Pons (tissue), 1 donor: ENCODE measurements at places on chromosomes 12 and 14.

DNA sequence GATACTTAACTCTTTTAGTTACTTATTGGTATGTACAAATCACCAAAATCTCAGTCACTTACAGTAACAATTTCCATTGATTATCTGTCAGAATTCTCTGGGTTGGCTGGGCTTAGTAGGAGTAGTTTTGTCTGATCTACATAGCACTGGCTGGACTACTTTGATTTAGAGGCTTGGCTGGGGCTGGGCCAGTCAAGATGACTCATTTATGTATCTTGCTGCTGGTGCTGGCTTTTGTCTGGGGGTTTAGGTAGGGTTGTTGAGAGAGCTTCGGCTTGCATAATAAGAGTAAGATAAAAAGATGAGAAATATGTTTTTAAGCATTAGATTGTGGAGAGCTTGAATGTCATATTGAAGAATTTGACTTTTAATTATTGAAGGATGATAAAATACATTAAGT lies 1093.7 kb downstream of the SLC6A15 start:
- no peak for DNase-seq

- no peak for DNase-seq
These were observed 38.0 kb downstream of the CLMN start for GRCh38 chr14:95281560-95282176.

- no peak for DNase-seq
These were observed 15.1 kb downstream of the AVIL start for GRCh38 chr12:57803319-57803893.

DNA sequence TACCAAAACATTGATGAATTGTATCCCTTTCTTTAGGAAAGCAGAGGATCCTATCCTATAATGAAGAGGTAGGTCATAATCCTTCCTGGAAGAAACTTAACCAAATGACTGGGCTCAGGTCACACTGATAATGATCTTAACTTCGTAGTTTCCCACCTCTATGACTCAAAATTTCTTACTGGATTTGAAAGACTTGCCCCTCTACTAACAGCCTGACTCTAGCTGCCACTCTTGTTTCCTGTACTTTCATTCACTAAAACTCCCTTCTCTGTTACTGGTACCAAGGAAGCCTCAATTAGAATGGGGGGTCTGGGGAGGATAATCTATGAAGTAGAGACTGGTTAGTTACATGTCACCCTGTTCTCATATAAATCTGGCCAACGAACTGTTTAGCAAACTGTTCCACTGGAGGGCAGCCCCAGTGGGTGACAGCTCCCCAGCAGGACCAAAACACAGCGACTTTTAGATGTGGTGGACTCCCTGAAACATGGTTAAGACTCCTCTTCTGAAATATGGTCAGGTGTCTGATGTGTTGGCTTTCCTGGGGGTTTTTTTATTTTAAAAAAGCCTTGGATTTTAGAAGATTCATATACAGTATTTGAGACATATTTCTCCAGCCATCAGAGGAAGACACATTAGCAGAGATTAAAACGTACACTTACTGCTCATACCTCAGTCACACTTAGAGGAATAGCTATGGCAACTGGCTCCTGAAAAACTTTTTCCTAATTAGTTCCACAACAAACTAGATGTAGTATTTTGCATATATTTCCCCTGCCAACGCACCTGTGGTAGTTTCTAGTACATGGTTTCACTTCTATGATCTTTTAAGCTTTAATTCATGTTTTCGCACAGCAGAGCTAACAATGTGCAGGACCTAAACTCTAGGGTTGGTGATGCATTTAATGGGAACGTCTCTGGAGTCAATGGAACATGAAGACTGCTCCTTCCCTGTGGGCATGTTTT lies 72.3 kb downstream of the ACADS start:
- no peak for DNase-seq

DNA sequence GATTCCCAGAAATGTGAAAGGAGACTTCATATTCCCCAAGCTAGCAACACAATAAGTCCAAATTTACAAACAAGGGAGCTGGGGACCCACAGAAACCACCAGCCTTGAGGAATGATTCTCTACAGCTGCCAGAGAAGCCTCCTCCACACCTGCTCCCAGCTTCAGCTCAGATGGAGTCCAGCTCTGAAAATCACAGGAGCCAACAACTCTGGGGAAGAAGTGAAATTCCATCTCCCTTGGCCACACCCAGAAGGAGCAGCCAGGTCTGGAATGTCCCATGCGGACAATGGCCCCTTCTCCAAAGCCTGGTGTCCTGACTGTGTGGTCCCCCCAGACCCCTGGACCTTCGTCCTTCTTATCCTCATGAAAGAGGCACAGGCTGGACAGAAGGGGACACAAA lies 45.4 kb downstream of the SYNE3 start:
- DNase-seq = no peak

GRCh38 chr12:71194657-71195056 lies 36.9 kb upstream of the TSPAN8 start:
- no peak for DNase-seq

GRCh38 chr14:23443411-23443812 lies 8.0 kb upstream of the MYH7 start:
- no peak for DNase-seq

GRCh38 chr14:101473045-101473729 lies 88.1 kb upstream of the DIO3 start:
- DNase-seq = no peak
